ENCODE measurements at places on chromosomes 5 and 9. TPM values are rescaled to one million over a fixed set of nuclear protein-coding genes. Genes with fewer than 3 reads are reported as not detected.

DNA sequence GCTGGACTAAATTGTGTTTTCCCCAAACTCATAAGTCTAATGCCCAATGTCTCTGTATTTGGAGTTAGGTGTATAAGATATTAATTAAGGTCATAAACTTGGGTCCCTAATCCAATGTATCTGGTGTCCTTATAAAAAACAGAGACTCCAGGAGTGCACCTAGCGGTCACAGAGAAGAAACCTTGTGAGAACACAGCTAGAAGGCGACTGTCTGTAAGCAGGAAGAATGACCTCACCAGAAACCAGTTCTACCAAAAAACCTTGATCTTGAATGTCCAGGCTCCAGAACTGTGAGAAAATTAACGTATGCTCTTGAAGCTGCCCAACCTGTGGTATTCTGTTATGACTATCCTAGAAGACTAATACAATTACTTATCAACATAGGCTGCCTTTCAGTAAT, 591.7 kb upstream of the PTPRD start:
- no peak for DNase-seq
- no peaks in the 10 kb centered on the region for H3K27me3 ChIP-seq
- H3K4me1 ChIP-seq, result peaks cover 2% of the 10 kb centered on the region
- H3K36me3 ChIP-seq, result no peaks in the 10 kb centered on the region
- no peak overlapping the region for H3K27ac ChIP-seq

STPG3 gene
- 0.21 TPM for total RNA-seq

PKD2L2 gene
- 0.21 TPM for total RNA-seq

- no peak overlapping the region for H3K4me3 ChIP-seq
- H3K4me1 ChIP-seq, result peaks cover 4% of the 10 kb centered on the region
- no peaks in the 10 kb centered on the region for H3K27me3 ChIP-seq
- H3K27ac ChIP-seq, result no peak overlapping the region
- H3K36me3 ChIP-seq, result peaks cover 43% of the 10 kb centered on the region
- no peak for DNase-seq
Measured at GRCh38 chr9:92342825-92343488, 17.2 kb downstream of the CENPP start.

DNA sequence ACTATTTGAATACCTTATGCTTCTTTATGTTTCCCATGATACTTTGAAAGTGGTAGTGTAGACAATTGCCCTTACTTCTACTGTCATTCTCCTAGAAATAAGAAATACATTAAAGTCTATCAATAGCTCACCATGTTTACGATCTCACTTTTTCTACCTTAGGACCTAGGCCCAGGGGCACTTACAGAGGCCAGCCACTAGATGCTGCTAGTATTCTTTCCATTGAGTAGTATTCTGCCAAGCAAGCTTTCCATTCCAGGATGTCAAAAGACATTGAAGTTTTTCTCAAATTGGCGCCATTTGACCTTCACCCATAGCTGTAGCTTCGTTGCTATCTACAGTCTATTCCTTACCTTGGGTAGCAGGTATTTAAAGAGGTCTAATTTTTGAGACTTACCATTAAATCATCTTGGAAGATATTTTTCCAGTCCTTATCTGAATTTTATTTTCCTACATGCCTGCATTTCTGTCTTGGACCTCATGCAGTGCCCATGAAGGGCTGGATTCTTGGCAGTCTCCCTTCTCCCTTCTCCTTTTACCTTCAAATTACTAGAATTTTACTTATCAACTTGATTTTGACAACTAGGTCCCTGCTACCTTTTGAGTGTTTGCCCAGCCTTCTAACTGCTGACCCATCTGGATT, 246.0 kb upstream of the NUDT12 start:
- no peaks in the 10 kb centered on the region for H3K36me3 ChIP-seq
- no peak overlapping the region for H3K4me3 ChIP-seq
- H3K27me3 ChIP-seq, result no peaks in the 10 kb centered on the region
- peak; percentile 28 for DNase-seq
- no peak overlapping the region for H3K27ac ChIP-seq

FAM163B gene
- total RNA-seq, result 3.1 TPM

Measured in WTC11 (cell line).